ENCODE measurements at places on chromosomes 3 and 15.

- no peak for DNase-seq
Measured at GRCh38 chr3:153618176-153618575, 456.1 kb downstream of the RAP2B start.

DNA sequence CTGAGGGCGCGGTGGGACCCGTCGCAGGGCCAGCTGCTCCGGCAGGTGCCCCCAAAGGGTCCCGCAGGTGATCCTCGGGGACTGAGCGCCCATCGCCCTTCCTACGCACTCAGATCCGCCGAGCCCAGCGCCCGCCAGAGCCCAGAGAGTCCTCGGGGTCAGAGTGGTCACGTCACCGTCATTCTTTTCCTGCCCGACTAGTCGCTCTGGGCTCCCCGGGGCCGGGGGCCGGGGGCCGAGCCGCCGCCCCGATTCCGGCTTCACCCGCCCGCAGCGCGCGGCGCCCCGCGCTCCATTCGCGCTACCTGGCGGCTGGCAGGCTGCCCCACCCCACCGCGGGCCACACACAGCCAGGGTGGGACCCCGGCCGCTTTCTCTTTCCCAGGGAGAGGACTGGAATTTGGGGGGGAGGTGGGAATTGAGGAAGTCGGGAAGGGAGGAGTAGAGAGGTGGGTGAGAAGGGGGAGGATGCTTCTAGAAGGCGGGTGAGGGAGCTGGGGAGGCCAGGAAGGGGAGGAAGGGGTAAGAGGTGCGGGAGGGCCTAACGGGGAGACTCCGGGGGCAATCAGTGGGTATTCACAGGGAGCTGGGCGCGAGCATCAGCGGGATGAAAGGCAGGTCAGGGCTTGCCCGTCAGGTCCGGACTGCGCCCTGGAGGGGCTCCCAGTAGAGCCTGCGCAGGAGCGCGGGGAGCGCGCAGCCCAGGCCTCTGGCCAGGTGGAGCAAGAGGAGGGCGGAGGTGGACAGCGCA lies 36.1 kb upstream of the EPHB3 start:
- no peak for DNase-seq

DNA sequence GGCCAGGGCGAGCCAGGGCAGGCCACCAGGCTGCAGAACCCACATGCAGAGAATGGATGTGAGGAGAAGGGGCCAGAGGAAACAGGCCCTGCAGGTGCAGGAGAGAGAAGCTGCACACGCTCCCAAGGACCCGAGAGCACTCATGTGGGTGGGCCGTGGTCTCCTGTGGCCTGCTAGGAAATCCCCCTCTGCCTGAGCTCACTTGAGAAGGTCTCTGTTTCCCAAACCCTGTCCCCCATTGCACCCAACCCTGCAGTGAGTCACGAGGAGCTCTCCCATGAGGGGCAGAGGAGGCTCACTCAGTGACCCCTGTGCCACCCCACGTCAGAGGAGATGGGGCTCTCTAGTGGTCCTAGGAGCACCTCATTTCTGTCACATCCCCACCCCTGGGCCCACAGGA lies 111.1 kb downstream of the KLF13 start:
- no peak for DNase-seq

DNA sequence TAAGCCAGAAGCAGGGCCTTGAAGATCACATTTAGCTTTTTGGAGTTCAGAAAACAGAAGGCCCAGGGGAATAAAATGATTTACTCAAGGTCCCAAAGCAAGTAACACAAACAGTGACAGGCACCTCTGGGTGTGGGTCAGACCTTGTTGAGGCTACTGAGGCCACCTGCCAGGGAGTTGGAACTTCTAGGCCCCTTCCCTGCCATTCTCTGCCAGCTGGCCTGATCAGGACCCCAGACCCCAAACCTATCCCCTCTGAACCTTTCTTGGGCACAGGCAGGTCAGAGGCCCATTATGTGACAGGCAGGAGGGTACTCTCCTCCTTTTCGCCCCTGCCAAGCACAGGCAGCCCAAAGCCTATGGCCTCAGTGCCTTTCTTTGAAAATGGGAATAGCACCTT lies 49.4 kb upstream of the ATP2B2 start:
- no peak for DNase-seq

DNA sequence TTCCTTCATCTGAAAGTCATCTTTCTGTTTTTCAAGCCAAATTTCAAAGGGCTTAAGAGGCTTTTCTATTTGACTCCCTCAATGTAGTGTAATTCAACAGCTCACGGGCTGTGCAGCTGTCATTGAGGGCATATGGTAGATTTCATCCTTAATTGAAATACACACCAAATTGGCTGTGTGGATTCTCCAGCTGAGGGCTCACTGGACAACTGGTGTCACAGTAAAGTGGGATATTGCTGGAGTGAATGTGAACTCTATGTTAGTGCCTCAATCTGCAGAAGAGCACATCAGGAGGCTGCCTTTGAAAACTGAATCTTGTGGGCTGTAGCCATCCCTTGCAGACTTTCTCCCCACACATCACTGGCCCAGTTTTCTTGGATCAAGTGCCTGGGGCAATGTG lies 120.1 kb downstream of the GALK2 start:
- no peak for DNase-seq

GRCh38 chr3:129485721-129486663 lies 42.4 kb upstream of the RHO start:
- DNase-seq = no peak

DNA sequence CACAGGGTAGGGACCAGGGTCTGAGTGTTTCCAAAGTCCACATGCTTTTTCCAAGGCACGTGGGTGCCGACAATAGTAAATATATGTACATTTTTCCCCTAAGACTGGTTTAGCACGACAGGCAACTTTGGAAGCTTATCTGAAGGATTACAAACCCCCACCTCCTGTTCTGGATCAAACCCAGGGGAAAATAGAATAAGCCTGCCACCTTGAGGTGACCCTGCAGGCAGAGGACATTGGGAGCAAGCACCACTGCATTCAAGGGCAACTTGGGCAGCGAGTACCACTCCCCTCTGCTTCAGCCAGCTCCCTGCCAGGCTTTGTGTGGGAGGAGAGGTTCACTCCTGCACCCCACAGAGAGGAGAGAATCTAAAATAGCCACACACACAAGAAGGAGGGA lies 44.8 kb downstream of the KBTBD12 start:
- no peak for DNase-seq

- DNase-seq = no peak
Measured at GRCh38 chr3:111325160-111325718, 216.8 kb upstream of the CD96 start.

DNA sequence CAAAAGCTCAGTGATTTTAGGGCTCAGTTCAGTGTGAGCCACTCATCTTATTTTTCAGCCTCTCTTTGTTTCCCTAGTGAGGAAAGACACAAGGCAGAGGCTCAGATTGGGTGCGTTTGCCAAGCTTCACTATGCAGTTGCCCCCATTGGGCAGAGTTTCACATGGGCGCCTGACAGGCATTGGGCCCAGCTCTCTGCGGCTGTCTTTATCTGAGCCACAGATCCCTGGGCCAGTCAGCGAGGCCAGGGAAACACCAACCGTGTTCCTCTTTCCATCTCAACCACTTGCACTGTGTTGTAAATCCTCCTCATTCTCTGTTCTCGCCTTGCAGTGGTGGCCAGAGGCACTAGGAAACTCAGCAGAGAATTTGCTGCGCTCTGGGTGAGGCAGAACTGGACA lies 10.8 kb downstream of the ESYT3 start:
- no peak for DNase-seq
